Left lung (tissue), 14 donors: ENCODE measurements at places on chromosomes 16 and 17. TPM values are rescaled to one million over a fixed set of nuclear protein-coding genes. Genes with fewer than 3 reads are reported as not detected.

CPHXL2 gene
- total RNA-seq = not detected

COX11 gene
- total RNA-seq = 44.3 TPM

CLEC19A gene
- 0.44 TPM for total RNA-seq

TAC4 gene
- not detected for total RNA-seq

PGS1 gene
- 83.6 TPM for total RNA-seq

OTOP3 gene
- not detected for total RNA-seq

- no peak for DNase-seq
- no peaks in the 10 kb centered on the region for H3K36me3 ChIP-seq
- H3K27me3 ChIP-seq = peaks cover 5% of the 10 kb centered on the region
Measured at GRCh38 chr16:55046916-55047315, 116.3 kb downstream of the IRX5 start.

DNA sequence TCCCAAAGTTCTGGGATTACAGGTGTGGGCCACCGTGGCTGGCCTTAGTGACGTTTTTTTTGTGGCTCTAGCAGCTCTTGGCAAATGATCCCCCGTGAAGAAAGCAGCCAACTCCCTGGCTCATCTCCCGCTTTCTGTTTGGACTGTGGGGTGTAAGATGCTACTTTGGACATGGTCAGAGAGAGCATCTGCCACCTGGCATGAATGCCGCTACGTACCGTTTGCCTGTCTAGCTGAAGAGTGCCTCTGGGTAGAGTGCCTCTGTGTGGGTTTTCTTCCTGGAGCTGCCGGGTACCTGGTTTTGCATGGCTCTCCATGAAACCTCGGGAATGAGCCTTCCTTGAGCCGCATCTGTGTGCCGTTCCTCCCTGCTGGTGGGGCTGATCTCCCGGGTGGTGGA lies 34.3 kb downstream of the NDEL1 start:
- no peak overlapping the region for H3K4me3 ChIP-seq
- no peak overlapping the region for H3K27ac ChIP-seq
- H3K4me1 ChIP-seq = no peaks in the 10 kb centered on the region
- H3K36me3 ChIP-seq = peaks cover 96% of the 10 kb centered on the region
- DNase-seq = no peak

- H3K4me1 ChIP-seq = peaks cover 13% of the 10 kb centered on the region
- no peaks in the 10 kb centered on the region for H3K36me3 ChIP-seq
Measured at GRCh38 chr16:11327277-11328171, 17.7 kb upstream of the RMI2 start.

GRCh38 chr17:49846938-49847712 lies 744 bp downstream of the TAC4 start:
- H3K4me3 ChIP-seq = no peak overlapping the region
- no peaks in the 10 kb centered on the region for H3K36me3 ChIP-seq
- H3K27ac ChIP-seq = no peak overlapping the region
- peaks cover 4% of the 10 kb centered on the region for H3K4me1 ChIP-seq
- DNase-seq = no peak

DNA sequence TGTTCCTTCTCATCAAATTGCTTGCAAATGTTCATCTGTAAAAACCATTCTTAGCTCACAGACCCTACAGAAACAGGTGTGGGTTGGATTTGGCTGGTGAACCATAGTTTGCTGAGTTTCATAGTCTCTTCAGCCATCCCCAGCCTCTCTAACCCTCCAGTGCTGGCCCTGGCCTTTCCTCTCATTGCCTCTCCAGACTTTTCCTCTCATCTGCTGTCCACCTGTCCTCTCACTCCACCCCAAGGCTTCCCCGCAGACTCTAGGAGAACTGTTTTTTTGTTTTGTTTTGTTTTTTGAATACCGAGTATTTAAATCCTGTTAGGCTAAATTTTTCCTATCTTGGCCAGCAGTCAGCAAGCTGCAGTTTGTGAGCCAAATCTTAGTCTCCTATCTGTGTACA lies 41.1 kb downstream of the MEOX1 start:
- H3K27ac ChIP-seq = no peak overlapping the region
- H3K27me3 ChIP-seq = peaks cover 6% of the 10 kb centered on the region
- H3K36me3 ChIP-seq = no peaks in the 10 kb centered on the region
- no peak for DNase-seq
- H3K4me1 ChIP-seq = no peaks in the 10 kb centered on the region

DNA sequence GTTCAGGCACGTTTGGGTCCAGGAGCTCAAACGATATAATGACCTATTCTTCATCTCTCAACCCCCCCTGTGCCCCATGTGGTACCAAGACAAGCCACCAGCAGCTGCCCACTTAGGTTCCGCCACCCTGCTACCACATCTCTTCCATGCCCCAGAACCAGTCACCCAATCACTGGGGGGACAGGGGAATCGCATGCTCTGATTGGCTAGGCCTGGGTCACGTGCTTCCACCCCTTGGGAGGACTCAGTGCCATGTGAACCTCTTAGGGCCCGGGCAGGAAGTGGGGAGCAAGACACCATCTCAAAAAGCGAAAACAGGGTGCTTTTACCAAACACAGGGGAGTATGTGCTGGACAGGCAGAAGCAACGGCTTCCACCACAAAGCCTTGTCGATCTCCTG lies 91.3 kb downstream of the KATNIP start:
- H3K4me3 ChIP-seq = no peak overlapping the region
- H3K27ac ChIP-seq = no peak overlapping the region
- no peaks in the 10 kb centered on the region for H3K27me3 ChIP-seq
- no peak for DNase-seq
- no peaks in the 10 kb centered on the region for H3K36me3 ChIP-seq

DNA sequence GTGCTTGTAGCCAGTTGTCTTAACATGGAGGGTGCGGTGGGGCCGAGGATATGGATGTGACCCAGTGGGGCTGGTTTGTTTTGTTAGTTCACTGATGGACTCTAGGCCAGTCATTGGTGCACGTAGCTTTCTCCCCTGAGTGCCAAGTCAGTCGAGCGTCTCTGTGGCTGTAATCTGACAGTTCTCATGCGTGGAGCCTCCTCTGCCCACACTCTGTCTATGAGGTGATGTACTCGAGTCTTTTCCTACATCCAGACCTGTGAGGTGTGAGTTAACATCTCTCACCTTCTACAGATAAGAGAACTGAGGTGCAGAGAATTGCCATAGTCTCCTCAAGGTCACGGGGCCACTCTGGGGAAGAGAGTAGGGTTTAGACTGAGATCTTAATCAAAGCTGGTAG lies 90.2 kb downstream of the MARCHF10 start:
- H3K36me3 ChIP-seq = no peaks in the 10 kb centered on the region
- no peaks in the 10 kb centered on the region for H3K27me3 ChIP-seq
- no peak for DNase-seq
- H3K4me1 ChIP-seq = no peaks in the 10 kb centered on the region
- no peak overlapping the region for H3K27ac ChIP-seq

- no peak overlapping the region for H3K27ac ChIP-seq
- no peak overlapping the region for H3K4me3 ChIP-seq
- peaks cover 13% of the 10 kb centered on the region for H3K27me3 ChIP-seq
- no peaks in the 10 kb centered on the region for H3K36me3 ChIP-seq
- no peaks in the 10 kb centered on the region for H3K4me1 ChIP-seq
- no peak for DNase-seq
Measured at GRCh38 chr17:74089869-74090464, 113.5 kb upstream of the RPL38 start.

- H3K27me3 ChIP-seq = no peaks in the 10 kb centered on the region
- H3K4me3 ChIP-seq = no peak overlapping the region
- peaks cover 26% of the 10 kb centered on the region for H3K36me3 ChIP-seq
- DNase-seq = no peak
Measured at GRCh38 chr17:81825841-81826466, 7.1 kb downstream of the MCRIP1 start.

DNA sequence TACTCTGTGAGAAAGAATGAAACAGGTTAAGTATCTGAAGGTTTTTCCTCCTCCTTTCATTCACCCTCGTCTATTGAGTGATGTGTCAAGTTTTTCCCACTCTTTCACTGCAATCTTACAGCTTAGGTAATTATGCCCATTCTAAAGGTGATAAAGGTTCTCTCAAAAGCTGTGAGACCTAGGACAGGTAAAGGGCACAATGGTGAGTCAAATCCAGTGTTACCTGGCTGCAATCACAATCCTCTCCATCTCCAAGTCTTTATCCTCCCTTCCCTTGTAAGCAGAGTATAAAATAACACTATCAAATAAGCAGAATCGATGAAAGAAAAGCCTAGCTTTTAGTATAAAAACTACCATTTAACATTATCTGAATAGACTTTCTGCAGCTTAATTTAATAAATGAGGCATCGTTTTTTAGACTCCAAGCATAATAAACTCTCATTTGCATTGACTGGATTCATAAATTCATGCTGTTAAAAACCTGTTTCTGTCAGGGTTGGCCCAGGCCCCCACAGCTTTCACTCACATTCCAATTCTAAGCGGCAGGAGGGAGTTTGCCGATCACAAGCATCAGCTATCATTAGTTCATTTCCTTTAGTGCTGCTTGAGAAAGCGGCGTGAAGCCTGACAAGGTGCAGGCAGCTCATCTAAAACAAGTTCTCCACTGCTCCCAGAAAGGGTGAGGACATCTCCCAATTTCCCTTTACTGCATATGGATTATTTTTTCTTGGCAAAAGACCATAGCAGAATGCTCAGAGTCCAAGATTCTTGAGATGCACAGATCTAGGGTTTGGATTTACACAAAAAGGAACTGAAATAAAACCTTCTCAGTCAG lies 67.8 kb downstream of the CDH8 start:
- H3K27me3 ChIP-seq = no peaks in the 10 kb centered on the region
- no peaks in the 10 kb centered on the region for H3K36me3 ChIP-seq
- H3K4me1 ChIP-seq = no peaks in the 10 kb centered on the region
- H3K4me3 ChIP-seq = no peak overlapping the region

DNA sequence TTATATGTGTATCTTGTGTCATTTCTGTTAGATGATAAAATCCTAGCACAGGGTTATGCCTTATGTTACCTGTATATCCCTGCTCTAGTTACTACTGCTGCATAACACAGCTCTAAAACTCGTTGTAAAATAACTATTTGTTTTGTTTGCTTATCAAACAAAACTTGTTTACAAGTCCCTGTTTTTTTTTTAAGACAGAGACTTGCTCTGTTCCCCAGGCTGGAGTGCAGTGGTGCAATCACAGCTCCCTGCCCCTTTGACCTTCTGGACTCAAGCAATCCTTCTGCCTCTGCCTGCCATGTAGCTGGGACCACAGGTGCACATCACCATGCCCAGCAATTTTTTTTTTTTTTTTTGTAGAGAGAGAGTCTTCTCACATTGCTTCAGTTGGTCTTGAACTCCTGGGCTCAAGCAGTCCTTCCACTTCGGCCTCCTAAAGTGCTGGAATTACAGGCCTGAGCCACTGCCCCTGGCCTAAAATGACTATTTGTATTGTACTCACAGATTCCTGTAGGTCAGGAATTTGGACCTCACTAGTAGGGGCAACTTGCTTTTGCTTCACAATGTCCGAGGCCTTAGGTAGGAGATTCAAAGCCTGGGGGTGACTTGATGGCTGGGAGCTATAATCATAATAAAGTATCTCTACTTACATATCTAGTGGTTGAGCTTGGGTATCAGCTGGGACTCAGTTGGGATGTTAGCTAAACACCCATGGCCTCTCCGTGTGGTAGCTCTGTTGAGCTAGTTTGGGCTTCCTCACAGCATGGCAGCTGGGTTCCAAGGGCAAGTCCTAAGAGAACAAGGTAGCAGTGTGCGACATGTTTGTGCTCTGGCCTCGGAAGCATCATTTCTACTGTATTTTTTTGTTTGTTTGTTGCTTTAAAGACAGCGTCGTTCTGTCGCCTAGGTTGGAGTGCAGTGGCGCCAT lies 12.6 kb downstream of the DUSP14 start:
- H3K36me3 ChIP-seq = no peaks in the 10 kb centered on the region
- no peak for DNase-seq
- H3K27ac ChIP-seq = no peak overlapping the region
- no peaks in the 10 kb centered on the region for H3K27me3 ChIP-seq
- no peaks in the 10 kb centered on the region for H3K4me1 ChIP-seq

GRCh38 chr16:60810250-60810649 lies 1226.0 kb downstream of the CDH8 start:
- H3K27me3 ChIP-seq = no peaks in the 10 kb centered on the region
- H3K4me1 ChIP-seq = no peaks in the 10 kb centered on the region
- H3K27ac ChIP-seq = no peak overlapping the region
- H3K4me3 ChIP-seq = no peak overlapping the region
- DNase-seq = no peak

DNA sequence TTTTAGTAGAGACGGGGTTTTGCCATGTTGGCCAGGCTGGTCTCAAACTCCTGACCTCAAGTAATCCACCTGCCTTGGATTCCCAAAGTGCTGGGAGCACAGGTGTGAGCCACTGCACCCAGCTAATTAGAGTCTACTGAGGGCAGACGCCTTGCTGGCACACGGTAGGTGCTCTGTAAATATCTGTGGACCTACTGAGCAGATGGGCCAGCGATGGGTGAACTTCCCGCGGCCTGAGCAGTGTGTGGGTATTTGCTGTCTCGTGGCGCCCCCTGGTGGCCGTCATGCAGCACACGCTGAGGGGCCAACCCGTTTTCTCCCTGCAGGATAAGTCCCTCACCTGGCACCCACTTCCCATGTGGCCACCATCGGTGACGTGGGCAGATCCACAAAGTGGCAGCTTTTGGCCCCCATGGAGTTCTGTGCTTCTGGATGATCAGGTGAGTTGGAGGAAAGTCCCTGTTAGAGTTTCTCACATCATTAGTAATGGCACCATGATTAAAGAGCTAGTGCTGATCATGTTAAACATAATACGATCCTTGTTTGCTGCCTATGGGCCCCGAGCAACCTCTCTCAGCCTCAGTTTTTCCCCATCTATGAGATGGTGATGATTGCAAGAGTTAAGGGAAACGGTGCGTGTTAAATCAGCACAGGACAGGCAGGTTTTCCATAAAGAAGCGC lies 40.7 kb downstream of the ZDHHC7 start:
- peak; percentile 78 for DNase-seq
- peaks cover 3% of the 10 kb centered on the region for H3K4me1 ChIP-seq
- no peak overlapping the region for H3K4me3 ChIP-seq
- no peaks in the 10 kb centered on the region for H3K27me3 ChIP-seq
- H3K36me3 ChIP-seq = no peaks in the 10 kb centered on the region
- H3K27ac ChIP-seq = no peak overlapping the region

- no peak for DNase-seq
- no peaks in the 10 kb centered on the region for H3K4me1 ChIP-seq
- no peak overlapping the region for H3K27ac ChIP-seq
- no peaks in the 10 kb centered on the region for H3K36me3 ChIP-seq
- H3K4me3 ChIP-seq = no peak overlapping the region
- H3K27me3 ChIP-seq = no peaks in the 10 kb centered on the region
Measured at GRCh38 chr16:76360404-76360803, 83.2 kb downstream of the CNTNAP4 start.

DNA sequence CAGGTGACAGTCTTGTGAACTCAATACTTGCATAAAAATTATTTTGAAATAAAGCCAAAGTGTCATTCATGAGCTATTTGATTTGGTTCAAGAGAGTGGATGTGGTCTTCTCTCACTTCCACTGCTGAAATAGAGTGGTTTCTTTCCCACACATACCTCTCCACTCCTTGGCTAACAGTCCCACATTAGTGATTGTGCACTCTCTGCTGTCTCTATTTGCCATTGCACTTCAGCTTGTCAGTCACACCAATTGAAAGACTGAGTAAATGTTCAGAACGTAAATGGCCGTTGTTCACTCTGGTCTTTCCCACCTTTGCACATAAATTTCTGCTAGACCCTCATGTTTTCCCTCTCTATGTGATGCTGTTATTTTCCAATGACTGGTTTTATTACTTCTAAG lies 197.5 kb downstream of the FTO start:
- H3K27me3 ChIP-seq = no peaks in the 10 kb centered on the region
- H3K36me3 ChIP-seq = no peaks in the 10 kb centered on the region
- H3K27ac ChIP-seq = no peak overlapping the region
- no peak for DNase-seq
- no peak overlapping the region for H3K4me3 ChIP-seq
